ENCODE measurements at places on chromosomes 4 and X.
A peak's percentile ranks its signal among the peaks of the same experiment; 100 is the strongest.

GRCh38 chr4:114879916-114880669 lies 233.3 kb downstream of the NDST4 start:
- no peak for DNase-seq

- no peak for DNase-seq
Observed at GRCh38 chrX:46922611-46923010, 10.4 kb downstream of the JADE3 start.

GRCh38 chr4:76589872-76590797 lies 155.1 kb downstream of the SHROOM3 start:
- peak; percentile 48 for DNase-seq

- peak; percentile 87 for DNase-seq
Observed at GRCh38 chrX:19554786-19555185, 39.5 kb upstream of the MAP3K15 start.

- DNase-seq, result peak; percentile 93
Observed at GRCh38 chr4:185933078-185933581, 121.1 kb upstream of the SORBS2 start.

DNA sequence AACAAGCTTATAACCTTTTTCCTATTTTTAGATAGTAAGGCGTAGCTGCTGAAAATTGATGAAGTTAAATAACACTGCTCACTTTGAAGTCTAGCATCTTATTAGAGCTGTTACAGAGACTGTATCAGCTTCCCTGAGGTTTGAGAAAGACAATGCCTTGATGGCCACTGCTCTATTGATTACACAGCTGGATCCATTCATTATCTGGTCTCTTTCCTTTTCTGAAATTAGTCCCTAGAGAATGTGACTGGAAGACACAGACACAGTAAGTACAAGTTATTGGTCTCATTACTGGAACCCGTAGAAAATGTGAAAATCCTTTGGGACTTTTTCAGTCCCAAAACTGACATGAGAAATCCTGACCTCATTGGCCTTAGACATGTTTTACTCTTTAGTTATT lies 188.3 kb downstream of the NAF1 start:
- DNase-seq, result no peak

GRCh38 chr4:80202741-80203553 lies 5.6 kb downstream of the PRDM8 start:
- no peak for DNase-seq

DNA sequence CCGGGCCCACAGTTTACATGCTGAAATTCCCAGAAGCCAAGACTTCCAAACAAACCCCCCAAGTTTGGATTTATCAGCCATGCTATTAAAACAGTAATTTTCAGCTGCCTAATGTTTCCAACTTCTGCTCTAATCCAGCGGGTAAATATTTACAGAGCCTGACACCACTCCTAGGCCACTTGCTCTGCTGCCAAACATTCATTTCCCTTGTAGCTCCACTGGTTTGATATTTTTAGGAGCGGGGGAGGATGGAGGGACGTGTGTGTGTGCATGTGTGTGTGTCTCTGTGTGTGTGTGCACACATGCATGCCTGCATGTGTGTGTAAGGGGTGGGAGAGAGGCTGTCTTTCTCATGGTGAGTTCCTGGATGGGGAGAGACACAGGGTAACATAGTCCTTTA lies 115.7 kb upstream of the PJA1 start:
- DNase-seq, result no peak

GRCh38 chr4:174265916-174266315 lies 17.6 kb downstream of the FBXO8 start:
- DNase-seq, result no peak

DNA sequence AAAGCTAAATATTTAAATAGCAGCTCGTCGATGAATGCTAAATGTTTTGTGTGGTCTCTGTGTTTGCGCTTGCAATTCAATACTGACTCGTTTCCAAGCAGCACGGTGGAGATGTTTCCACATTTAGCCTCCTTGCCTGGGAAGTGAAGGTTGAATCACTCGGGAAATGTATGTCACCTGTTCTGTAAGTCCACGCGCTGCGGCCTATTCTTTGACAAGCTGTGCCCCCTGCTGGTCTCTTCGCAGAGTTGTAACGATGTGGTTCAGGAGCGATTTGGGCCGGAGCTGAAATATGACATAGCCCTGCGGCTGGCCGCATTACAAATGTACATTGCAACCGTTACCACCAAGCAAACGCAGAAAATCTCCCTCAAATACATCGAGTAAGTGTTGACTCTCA lies 89.6 kb upstream of the PRPS2 start:
- peak; percentile 40 for DNase-seq

DNA sequence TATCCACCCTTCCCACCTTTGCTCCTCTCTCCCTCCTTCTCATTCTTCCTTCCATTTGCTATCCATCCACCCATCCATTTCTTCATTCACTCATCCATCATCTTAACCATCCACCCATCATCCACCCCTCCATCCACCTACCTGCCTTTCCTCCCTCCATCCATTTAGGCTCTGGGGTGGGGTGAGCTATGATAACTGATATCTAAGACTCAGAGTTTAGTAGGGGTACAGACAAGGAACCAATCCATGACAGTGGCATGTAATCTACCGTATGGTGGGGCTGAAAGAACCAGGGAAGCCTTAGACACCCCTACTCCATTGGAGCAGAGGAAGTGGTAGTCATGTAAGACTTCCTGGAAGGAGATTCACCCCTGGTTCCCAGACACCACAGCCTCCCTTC lies 23.2 kb downstream of the PSAPL1 start:
- no peak for DNase-seq

GRCh38 chrX:150199803-150200202 lies 163.3 kb upstream of the MAMLD1 start:
- no peak for DNase-seq

GRCh38 chr4:132384709-132385108 lies 764.4 kb upstream of the PCDH10 start:
- no peak for DNase-seq

DNA sequence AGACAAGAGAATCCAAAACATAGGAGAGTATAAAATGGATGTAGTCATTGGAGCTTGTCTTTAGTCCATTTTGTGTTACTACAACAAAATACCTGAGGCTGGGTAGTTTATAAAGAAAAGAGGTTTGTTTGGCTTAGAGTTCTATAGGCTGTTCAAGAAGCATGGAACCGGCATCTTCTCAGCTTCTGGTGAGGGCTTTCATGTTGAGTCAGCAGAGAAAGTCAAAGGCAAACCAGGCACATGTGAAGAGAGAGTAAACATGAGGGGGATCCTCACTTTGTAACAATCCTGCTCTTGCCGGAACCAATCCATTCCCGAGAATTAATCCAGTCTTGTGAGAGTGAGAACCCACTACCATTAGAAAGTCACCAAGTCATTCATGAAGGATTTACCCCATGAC lies 8.1 kb upstream of the HCCS start:
- no peak for DNase-seq

DNA sequence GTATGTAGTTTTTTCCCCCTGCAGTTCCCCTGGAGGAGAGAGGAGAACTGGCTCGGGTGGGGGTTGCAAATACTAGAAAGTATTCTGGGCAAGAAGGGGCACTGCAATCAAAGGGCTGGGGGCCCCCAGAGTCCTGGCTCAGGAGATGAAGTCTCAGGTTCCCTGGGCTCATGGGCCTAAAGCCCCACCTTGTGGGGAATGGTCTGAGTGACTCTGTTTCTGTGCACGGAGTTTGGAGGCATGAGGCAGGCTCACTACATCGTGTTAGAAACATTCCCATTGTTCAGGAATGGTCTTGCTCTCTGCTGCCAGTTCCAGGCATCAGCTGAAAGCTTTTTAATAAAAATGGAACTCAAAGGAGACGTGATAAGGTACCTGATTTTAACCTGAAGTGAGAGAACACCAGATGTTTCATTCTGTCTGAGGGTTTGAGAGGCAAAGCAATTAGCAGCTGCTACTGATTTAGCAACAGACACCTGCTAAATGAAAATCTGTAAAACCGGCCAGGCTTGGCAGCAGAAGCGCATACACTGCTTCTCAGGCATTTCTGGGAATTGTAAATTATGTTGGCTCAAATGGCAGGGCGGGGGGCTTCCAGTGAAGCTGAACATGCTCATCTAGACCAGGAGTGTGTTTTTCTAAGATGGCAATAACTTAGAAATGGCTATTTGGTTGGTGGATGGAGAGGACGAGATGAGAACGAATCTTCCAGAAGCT lies 122.7 kb downstream of the TMEM164 start:
- DNase-seq, result no peak

- DNase-seq, result no peak
Observed at GRCh38 chr4:109375778-109376414, 57.7 kb upstream of the SEC24B start.

DNA sequence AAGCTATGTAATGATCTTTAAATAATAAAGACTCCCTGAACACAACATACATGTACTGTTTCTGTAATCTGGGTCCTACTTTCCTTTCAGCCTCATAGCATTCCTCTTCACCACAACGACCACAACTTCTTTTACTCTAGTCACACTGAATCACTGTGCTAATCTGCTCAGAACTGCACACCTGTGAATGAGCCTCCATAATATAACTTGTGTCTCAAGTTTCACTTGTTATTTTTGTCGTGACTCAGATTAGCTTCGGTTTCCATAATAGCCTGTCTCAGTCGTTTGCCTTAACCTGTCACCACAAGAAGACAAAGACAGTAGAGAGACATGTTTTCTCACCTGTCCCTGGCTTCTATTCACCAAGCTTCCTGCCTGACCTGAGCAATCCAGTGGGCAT lies 61.8 kb downstream of the MAGED1 start:
- DNase-seq, result no peak

- DNase-seq, result peak; percentile 38
Observed at GRCh38 chrX:112642349-112642748, 37.4 kb downstream of the LHFPL1 start.

- no peak for DNase-seq
Observed at GRCh38 chr4:105351861-105352260, 122.0 kb downstream of the PPA2 start.

DNA sequence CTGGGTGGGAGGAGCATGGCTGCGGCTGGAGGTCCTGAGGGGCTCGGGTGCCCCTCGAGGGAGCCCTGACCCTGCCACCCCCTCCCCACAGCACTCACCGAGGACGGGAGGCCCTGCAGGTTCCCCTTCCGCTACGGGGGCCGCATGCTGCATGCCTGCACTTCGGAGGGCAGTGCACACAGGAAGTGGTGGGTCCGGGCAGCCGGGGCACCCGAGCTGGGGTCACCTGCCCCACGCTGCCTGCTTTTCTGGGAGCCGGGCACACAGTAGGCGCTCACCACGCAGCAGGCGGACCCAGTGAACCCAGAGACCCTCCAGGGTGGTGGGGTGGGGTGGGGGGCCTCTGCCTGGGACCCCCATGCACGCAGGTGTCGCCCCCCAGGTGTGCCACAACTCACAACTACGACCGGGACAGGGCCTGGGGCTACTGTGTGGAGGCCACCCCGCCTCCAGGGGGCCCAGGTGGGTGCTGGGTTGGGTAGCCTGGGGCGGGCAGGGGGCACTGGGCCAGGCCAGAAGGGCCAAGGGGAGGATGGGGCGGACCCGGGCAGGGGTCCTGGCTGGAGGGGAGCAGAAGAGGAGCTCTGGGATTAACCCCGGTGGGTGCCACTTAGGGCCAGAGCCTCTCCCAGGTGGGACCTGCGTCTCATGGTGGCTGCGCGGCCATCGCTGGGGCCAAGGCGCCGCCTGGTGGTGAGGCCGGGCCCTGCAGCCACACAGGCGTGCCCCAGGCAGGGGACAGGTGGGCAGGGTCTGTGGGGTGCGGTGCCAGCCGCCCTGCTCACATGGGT lies 1.4 kb downstream of the HGFAC start:
- no peak for DNase-seq

DNA sequence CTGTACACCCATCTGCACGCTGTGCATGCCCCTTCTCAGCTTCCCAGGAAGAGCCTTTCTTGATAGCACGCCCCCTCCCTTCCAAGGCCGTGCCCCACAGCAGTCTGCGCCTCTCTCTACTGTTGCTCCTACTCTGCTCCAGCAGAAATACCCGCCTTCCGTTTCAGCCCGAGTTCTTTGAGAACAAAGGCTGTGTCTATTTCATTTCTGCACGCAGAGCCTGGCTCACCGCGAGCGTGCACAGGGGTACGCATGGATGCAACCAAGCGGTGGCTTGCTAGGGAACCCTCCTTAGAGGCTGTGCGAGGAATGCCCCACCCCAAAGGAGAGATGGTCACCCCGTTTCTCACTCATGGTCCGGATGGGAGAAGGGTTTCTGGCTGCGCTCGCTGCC lies 485 bp downstream of the AADAT start:
- peak; percentile 10 for DNase-seq

DNA sequence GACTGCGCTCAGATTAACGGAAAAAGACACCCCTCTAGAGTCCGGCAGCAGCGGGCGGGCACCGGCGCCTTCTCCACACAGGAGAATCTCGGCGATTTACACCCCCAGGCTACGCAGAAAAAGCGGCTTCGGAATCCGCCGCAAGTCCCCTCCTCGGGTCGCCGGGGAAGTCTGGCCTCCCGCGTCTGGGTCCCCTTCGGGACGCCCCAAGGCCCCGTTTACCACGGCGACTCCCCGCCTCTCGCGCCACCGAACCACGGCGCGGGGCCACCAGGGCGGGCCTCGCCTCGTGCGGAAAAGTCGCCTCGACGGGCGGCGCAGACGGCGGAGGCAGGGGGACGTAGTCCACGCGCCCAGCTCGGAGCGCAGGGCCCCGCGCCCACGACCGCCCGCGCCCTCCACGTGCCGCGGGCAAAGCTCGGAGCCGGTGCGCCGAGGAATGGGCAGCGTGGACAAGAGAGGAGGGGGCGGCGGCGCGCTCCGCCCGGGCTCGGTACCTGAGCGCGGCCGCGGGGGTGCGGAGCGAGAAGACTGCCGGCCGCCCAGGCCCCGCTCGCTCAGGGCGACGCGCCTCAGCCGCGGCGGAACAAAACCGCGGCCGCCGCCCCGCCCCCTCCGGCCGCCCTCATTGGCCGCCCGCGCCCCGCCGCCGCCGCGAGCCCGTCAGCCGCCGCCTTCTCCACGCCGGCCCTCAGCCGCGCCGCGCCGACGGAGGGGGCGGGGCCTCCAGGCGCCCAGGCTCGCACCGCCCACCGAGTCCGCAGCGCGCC lies at the start of gene FAM53A:
TSS of gene FAM53A (minus strand) at position 578 of the 770 bp plus-strand sequence. CDS start 15,572 bp downstream, outside the sequence.
- DNase-seq, result peak; percentile 78

DNA sequence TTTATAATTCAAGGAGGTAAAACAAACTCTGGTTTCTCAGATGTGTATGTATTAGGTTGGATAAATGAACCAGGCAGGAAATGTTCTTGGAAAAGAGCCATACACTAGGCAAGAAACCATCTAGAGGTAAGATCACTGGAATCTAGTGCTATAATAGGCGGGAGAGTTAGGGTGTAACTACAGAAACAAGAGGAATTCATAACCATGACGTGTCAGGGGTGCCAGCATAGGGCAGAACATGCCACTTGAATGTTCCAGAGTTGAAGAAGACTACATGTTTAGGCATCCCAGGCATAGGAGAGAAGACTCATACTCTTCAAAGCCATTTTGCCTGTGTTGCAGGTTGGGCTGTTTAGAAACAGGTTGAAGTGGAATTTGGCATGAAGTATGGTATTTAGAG lies 198.7 kb downstream of the CCNG2 start:
- DNase-seq, result no peak

DNA sequence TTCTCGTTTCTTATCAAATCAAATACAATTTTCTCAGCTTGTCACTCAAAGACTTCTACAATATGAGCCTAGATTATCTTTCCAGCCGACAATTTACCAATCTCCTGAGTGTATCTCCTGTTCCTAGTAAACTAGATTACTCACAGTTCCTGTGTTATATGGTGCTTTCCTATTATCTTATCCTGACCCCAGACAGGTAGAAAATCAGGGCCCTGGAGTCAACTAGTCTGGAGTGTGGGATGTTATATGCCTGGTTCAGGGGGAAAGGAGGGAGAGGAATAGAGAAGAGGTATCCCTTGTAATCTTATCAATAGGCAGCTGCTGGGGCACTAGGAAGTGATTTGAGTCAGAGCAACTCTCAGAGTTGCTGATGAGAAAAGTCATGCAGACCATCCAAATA lies 127.1 kb downstream of the SLC7A11 start:
- no peak for DNase-seq

GRCh38 chrX:152897222-152898131 lies at the start of gene ZNF185:
TSS of gene ZNF185 (plus strand) at chrX:152898067. CDS start at chrX:152914490, 16,423 bp downstream.
- DNase-seq, result no peak

All from stromal cell of bone marrow (primary cell).